ENCODE measurements at places on chromosomes 16 and 17. TPM values are rescaled to one million over a fixed set of nuclear protein-coding genes. Genes with fewer than 3 reads are reported as not detected.

The TMC5 gene
- total RNA-seq, result not detected

The KCNJ18 gene
- total RNA-seq, result not detected

The GID4 gene
- 10.0 TPM for total RNA-seq

The DNAI2 gene
- total RNA-seq, result 1.2 TPM

- DNase-seq, result no peak
- no peaks in the 10 kb centered on the region for H3K36me3 ChIP-seq
- no peaks in the 10 kb centered on the region for H3K4me1 ChIP-seq
- no peak overlapping the region for H3K4me3 ChIP-seq
- no peak overlapping the region for H3K27ac ChIP-seq
These were observed 21.1 kb downstream of the PIPOX start for GRCh38 chr17:29063992-29064391.

DNA sequence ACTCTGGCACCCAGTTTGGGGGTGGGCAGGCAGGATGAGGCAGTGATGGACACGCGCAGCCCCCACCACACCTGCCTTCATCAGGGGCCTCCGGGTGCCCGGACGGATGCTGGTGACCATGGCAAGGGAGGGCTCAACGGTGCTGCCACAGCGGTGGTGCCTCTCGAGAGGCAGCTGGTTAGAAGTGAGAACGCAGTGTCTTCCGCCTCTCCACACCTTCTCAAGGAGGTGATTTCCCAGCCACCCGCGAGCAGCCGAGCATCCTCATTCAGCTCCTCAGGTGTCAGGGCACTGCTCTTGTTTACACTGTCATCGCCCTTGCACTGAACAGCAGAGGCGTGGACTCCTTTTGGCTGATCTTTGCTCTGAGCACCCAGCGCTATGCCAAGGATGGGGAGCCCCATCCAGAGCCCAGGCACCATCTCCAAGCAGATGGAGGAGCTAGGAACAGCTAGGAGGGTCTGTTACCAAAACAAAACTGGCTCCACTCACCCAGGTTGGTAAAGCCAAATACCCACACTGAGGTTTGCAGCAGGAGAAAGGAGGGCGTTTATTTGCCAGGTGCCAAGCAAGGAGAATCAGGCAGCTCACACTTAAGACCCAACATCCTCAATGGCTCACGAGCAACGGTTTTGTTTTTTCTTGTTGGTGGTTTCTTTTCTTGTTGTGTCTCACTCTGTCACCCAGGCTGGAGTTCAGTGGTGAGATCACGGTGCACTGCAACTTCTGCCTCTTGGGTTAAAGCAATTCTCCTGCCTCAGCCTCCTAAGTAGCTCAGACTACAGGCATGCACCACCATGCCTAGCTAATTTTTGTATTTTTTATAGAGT, 174.3 kb upstream of the TNRC6C start:
- peak; percentile 93 for DNase-seq
- H3K27me3 ChIP-seq, result no peaks in the 10 kb centered on the region
- peak overlapping the region; percentile 92 for H3K27ac ChIP-seq
- H3K36me3 ChIP-seq, result no peaks in the 10 kb centered on the region
- no peak overlapping the region for H3K4me3 ChIP-seq

- H3K36me3 ChIP-seq, result no peaks in the 10 kb centered on the region
- peaks cover 9% of the 10 kb centered on the region for H3K4me1 ChIP-seq
- H3K4me3 ChIP-seq, result no peak overlapping the region
- DNase-seq, result no peak
- no peak overlapping the region for H3K27ac ChIP-seq
These were observed 8.9 kb upstream of the PRSS21 start for GRCh38 chr16:2808181-2808580.
